A549 treated with RU486 at 1 μM for 4 hours (cell line): ENCODE measurements at places on chromosomes 7 and 10. TPM values are rescaled to one million over a fixed set of nuclear protein-coding genes. Genes with fewer than 3 reads are reported as not detected.

The EDRF1 gene
- 10.7 to 19.1 TPM (median 16.9 TPM) in 5 replicates for total RNA-seq

The SPDYE5 gene
- not detected in 5 replicates for total RNA-seq

The FAM25G gene
- total RNA-seq = 0.88 to 1.1 TPM (median 0.95 TPM) in 3 of 5 replicates, not detected in the others

The HOXA10 gene
- total RNA-seq = 6.4 to 8.3 TPM (median 7.5 TPM) in 5 replicates

The ABCF2 gene
- 63.8 to 70.3 TPM (median 68.4 TPM) in 5 replicates for total RNA-seq

The GTF2IRD1 gene
- total RNA-seq = 10.6 to 14.2 TPM (median 11.9 TPM) in 5 replicates
